Stimulated activated naive CD4-positive, alpha-beta T cell treated with Interleukin-2 at 50 U/mL for 16 hours (primary cell): ENCODE measurements at places on chromosomes 3 and 15.

DNA sequence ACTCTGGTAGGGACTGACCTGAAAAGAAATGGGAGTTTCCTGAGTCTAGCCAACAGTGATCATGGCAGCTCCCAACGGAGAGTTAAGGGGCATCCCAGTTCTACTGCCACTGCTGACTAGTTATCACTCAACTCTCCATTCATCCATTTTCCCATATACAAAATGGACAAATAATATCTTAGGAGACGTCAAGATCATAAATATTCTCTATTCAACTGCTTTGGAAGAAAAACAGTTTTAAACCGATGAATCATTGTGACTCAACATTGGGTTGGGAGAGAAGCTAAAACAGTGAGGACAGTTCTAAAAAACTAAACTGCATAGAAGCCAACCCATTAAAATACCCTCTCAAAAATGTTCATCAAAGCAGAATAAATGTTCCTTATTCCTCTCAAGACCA, 57.6 kb upstream of the CHRM5 start:
- DNase-seq, result no peak

- DNase-seq, result no peak
Measured at GRCh38 chr3:149816986-149817385, 4.0 kb downstream of the RNF13 start.

DNA sequence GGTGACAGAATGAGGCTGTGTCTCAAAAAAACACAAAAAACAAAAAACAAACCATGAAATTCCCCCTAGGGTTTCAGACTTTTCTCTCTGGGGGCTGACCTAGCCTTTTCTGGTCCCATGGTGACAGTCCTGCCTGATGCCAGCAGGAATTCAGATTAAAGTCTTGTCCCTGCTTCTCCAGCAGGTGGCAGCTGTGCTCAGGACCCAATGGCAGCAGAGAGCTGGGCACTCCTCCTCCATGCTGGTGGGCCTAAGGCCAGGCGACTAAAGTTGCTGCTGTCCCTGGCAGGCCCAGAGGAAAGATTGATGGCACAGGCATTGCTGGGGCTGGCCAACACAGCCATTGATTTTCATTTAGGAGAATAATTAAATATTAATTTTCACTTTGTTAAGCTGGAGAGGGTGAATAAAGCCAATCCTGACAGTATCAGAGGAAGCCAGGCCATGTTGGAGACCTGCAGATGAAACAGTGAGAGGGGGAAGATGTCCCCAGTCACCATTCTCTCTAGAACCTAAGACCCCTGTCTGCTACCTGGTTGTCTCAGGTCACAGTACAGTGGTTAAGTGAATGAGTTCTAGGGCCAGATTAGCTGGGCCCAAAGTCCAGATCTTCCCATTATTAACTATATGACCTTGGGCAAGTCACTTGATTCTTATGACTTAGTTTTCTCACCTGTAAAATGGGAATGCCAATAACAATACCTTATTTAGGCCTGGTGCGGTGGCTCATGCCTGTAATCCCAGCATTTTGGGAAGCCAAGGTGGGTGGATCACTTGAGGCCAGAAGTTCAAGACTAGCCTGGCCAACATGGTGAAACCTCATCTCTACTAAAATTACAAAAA, 7.1 kb downstream of the CELF6 start:
- peak; percentile 43 for DNase-seq

- peak; percentile 44 for DNase-seq
Measured at GRCh38 chr15:78422571-78423340, 15.3 kb upstream of the IREB2 start.

DNA sequence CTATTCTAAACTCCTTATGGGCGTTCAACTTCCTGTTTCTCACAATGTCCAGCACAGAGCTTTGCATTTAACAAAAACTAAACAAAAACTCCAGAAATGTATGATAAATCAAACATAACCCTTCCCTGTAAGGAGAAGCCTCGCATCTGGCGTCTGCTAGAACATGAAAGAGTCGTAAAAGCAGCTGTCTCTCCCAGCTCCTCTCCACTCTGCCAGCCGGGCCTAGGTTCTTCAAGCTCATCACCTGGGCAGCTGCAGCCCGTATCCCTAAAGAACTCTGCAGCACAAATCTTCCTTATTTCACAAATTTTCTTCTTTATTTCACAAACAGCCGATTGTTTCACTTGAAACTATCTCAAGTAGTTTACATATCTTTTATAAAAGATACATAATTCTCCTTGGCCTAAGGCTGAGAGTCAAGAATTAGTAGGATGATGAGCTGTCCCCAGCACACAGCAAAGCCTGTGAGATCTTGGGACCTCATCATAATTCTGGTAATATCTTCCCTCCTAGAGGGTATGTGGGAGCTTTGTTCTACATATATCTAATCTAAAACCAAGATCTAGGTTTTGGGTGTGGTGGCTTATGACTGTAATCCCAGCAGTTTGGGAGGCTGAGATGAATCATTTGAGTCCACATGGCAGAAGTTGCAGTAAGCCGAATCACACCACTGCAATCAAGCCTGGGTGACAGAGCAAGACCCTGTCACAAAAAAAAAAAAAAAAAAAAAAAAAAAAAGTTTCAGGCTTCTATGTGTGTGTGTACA, 35.3 kb downstream of the ANXA2 start:
- DNase-seq, result peak; percentile 46

DNA sequence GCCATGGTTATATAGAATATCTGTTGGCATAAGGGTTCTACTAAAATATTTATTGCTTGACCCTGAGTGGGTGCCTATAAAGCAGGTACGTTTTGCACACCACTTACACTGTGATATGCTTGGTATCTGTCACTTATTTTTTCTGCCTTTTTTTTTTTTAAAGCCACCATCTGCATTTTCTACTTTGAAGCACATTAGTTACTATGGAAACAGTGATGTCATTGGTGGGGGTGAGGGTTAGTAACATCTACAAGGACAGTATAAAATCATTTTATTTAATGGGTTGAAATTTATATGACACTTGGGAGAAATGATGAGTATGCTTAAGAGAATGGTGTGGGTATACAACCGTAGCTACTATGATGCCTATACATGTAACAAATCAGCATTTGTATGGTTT, 25.6 kb downstream of the SLCO3A1 start:
- DNase-seq, result no peak

- DNase-seq, result no peak
Measured at GRCh38 chr3:51999846-52000245, 4.2 kb upstream of the RPL29 start.

DNA sequence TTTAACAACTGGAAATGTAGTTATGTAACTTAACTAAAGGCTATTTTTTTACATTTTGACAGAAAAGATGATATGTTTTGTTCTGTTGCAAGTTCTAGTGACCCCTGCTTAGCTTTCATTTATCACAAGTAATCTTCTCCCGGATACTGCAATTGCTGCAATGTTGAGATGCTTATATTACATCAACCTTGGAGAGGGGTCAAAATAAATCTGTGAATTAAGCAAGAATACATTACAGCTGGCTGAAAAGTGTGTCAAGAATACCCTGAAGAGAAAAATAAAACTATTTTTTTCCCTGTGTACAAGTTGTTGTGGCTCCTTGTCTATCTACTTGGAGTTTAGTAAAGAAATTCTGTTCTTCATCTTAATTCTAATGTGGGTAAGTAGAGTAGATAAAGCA, 232.1 kb upstream of the GOLIM4 start:
- no peak for DNase-seq
